ENCODE measurements at places on chromosomes 3 and 15.
A peak's percentile ranks its signal among the peaks of the same experiment; 100 is the strongest.

GRCh38 chr3:194496217-194496919 lies 9.6 kb upstream of the ATP13A3 start:
- no peak for DNase-seq

GRCh38 chr3:50617911-50618481 lies 1.0 kb downstream of the MAPKAPK3 start:
- no peak for DNase-seq

DNA sequence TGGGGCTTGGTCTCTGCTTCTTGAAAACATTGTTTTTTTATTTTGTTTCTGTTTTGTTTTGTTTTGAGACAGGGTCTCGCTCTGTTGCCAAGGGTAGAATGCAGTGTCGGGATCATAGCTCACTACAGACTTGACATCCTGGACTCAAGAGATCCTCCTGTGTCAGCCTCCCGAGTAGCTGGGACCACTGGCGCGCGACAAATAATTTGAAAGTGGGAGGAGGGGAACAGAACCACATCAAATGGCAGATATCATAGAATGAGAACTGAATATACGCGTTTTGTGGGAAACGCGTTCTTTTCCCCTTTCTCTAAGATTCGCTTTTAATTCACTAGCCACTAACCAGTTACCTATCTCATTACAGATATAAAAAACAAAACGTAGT lies 641 bp upstream of the VPS13C start:
- no peak for DNase-seq

DNA sequence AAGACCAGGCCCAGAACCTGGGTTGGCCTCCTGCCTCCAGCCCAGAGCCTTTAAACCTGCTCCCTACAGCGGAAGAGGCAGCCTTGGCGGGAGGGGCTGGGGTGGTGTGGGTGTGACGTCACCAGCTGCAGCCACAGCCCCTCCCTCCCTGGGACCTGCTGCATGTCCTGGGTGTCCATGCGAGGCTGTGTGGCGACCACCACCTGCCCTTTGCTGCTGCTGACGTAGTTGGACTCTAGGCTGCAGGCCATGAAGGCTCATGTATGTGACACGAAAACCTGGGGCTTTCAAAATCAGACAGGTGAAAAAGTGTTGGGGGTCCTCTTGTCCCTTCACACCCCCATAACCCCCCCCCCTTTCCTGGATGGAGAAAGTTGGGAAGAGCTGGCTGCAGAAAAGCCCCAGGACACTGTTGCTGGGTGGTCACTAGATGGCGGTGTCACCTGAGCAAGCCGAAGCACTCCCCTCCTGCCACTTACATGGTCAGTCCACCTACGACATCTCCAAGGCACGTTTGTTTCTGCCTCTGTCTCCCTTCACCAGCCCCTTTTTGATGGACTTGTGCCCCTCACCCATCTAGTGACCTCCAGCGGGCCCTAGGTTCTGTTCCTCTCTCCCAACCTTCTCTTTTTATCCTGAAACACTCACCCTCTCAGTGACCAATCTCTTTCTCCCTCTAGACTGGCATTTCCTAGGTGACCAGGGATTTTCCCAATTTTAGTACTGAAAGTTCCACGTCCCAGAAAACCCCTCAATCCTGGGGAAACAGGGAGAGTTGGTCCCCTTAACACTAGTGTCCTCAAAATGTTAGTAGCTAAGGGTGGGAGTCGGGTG lies 35.2 kb downstream of the SLC6A20 start:
- DNase-seq, result no peak

GRCh38 chr15:77646104-77646694 lies 13.5 kb upstream of the LINGO1 start:
- no peak for DNase-seq

GRCh38 chr15:25391971-25392721 lies 46.7 kb downstream of the UBE3A start:
- no peak for DNase-seq

- DNase-seq, result no peak
Observed at GRCh38 chr15:57470543-57470942, 94.2 kb downstream of the CGNL1 start.

DNA sequence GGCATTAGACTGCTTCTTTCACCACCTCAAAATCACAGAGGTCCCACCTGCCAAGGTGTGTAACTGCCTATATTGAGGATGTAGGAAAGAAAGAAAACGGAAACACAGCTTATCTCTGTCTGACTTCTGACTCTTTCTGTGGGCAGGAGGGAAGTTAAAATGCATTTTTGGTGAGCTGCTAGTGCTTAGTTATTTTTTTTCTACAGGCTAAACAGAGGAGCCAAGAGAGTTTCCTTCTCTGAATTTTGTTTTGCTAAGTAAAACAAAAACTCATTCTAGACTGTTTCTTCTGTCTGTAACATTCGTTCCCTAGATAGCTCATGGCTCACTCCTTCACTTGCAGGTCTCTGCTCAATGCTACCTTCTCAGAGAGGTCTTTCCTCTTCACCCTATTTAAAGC lies 18.8 kb upstream of the AMOTL2 start:
- DNase-seq, result no peak

GRCh38 chr3:111517801-111518200 lies 24.2 kb upstream of the CD96 start:
- no peak for DNase-seq

- no peak for DNase-seq
Observed at GRCh38 chr15:40336744-40337122, 4.0 kb downstream of the CCDC9B start.

GRCh38 chr3:57078635-57079473 lies 18.4 kb downstream of the SPATA12 start:
- DNase-seq, result no peak

DNA sequence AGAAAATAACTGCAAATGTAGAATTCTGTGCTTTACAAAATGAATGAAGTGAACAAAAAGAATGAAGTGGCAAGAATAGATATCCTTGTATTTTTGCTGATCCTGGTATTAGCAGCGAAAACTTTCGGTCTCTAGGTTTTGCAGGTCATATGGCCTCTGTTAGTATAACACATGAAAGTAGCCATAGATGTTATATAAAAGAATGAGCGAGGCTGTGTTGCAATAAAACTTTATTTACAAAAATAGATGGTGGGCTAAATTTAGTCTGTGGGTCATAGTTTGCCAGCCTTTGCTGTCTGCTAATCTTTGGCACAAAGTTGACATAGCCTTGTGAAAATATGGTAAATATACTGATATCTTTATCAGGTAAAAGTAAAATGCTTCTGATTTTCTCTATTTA lies 35.2 kb downstream of the SEC22A start:
- no peak for DNase-seq

DNA sequence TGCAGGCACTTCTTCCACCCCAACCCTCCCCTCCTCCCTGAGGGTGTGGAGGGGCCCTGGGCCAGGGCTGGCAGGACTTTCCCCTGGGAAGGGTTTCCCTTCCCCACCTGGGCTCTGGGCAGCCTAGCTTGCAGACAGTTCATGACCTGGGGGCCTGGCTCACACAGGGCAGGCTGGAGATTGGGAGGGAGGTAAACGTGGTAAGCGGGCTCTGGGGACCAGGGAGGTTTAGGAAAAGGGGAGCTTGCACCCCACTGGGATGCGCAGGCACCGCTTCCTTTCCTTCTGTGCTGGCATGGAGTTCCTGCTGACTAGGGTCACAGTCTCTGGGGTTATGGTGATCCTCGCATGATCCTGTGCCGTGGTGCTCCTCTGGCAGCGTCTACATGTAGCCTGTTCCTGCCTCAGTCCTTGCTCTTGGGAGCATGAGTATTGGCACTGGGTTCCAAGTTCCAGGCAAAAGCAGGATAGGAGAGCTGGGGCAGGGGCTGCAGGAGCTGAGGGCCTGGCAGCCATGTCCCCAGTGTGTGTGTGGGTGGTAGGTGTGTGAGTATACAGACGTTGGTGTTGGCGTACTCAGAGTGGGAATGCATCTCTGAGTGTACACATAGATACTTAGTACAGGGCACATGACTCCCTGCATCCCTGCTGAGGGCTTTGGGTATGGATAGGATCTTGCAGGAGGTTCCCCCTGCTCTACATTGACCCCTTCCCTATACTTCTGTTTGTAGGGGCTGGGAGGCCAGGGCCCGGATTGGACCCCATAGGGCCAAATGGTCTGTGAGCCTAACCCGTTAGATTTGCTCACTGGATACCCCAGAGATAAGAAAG lies 6.9 kb downstream of the GLYCTK start:
- DNase-seq, result no peak

GRCh38 chr3:71421820-71422566 lies 161.5 kb downstream of the FOXP1 start:
- peak; percentile 20 for DNase-seq

GRCh38 chr15:88841236-88841635 lies 38.0 kb downstream of the ACAN start:
- no peak for DNase-seq

DNA sequence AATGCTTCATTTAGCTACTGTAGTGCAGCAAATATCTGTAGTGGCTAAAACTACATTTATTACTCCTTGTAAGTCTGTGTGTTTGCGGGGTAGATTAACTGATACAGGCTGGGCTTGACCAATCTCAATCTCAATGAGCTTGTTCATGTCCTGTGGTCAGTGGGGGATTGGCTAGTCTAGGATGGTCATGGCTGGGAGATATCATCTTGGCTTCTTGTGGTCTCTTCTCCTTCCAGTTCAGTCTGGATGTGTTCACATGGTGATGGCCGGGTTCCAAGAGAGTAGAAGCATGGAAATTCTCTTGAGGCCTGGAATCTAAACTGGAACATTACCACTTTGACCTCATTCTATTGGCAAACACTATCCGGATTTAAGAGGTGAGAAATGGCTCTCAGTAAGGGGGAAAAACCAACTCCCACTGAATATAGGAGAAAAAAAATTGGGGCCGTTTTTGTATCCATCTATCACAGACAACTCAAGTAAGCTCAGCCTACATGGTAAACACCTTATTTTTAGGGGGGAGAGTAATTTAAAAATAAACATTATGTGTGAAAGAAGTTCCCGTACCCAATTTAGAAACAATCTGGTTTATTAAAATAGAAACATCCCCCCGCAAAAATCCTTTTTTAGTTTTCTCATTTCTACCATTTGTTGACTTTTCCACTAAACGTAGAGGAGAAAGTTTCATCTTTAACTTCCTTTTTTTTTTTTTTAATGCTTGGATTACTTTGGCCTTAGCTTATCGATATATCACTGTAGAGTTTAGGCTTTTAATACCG lies 284.9 kb upstream of the TBC1D5 start:
- no peak for DNase-seq

- DNase-seq, result no peak
Observed at GRCh38 chr3:14434126-14434497, 31.7 kb downstream of the SLC6A6 start.

DNA sequence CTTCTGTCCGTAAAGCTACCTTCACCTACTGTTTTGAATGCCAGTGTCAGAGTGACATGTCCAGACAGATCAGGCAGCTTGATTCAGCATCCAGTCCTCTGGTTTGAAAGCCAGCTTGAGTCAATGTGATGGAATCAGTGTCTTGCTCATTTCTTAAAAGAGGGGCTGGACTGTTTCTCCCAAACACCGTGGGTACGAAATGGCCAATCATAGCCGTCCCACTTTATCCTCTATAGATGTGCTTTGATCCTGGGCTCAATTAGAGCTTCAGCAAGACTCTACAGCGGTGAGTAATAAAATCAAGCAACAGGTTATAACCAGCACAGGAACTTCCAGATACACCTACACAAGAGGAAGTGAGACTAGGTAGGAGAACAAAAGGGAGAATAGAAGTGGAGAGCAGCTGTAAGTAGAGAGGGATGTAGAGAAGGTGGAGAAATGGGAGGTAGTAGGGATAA lies 17.0 kb upstream of the OR5K1 start:
- DNase-seq, result no peak

- no peak for DNase-seq
Observed at GRCh38 chr15:74725225-74725774, at the start of gene CYP1A1. Gene CYP1A1 (minus strand): TSS chr15:74725528. CDS start chr15:74723097, 2,431 bp downstream.

DNA sequence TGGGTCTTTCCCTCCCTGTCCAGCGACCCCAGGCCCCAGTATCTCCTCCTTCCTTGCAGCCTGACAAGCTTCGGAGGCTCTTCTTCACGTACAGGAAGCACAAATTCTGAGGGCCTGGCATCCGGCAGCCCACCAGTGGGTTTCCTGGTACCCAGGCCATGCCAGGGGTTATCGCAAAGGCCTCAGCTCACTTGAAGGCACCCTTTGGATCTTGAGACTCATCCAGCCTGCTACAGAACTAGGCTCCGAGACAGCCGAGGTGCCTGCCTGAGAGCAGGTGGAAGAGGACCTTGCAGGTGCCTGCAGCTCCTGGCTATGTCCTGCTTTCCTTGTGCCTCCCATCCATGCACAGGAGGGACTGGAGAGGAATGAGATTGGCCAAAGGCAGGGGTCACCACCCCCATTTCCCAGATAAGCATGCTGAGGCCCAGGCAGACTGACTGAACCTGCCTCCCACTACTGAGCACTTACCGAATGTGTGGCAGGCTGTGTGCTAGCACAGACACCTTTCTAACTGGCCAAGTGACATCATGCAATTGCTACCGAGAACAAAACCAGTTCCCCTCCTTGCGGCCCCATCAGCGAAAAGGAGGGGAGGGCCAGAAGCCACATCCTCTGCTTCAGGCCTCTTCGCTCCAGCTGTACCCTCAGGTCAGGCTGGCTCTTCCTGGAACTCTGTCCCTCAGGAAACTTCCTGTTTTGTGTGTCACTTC lies 11.2 kb downstream of the SH2D7 start:
- no peak for DNase-seq

DNA sequence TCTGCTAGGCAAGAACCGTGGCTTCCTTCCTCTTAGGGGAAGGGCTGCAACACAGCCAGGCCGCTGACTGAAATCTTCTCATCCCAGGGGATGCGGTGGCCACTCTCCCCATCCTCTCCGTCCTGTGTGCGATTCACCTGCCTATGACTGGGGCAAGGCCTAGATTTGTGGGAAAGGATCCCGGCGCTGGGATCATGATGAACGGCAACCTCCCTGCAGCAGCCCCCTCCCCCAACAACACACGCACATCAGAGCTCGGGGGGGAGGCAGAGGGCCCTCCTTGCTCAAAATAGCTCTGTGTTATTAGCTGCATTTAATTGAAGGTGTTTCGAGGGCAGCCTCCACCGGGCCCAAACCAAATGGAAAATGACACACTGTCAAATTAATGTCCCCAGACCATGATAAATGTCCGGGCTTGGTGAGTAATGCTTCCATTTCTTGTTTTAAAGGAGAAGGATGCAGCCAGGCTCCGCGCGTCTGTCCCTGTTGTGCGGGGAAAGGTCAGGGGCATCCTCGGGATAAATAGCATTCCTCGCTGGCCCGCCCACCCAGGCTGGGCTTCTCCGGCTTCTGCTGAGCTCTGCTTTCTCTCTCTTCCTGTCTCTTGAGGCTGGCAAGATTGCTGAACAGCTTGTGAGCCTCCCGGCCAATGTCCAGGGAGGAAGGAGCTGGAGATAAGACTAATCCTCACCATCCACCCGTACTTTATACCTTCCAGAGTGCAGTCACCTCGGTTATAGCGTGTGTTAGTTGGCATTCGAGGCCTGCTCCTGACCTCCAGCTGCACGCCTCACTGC lies 56.4 kb upstream of the TLE3 start:
- no peak for DNase-seq

GRCh38 chr3:196789885-196790359 lies 50.3 kb downstream of the PAK2 start:
- no peak for DNase-seq

- DNase-seq, result no peak
Observed at GRCh38 chr3:54120657-54121413, 1.5 kb upstream of the CACNA2D3 start.

- no peak for DNase-seq
Observed at GRCh38 chr3:57001356-57001755, 59.1 kb upstream of the SPATA12 start.

GRCh38 chr3:117928836-117929235 lies 1105.8 kb downstream of the IGSF11 start:
- no peak for DNase-seq

All from activated CD8-positive, alpha-beta memory T cell treated with anti-CD3 and anti-CD28 coated beads for 4 hours (primary cell).